ENCODE measurements at places on chromosomes 6 and 20.

DNA sequence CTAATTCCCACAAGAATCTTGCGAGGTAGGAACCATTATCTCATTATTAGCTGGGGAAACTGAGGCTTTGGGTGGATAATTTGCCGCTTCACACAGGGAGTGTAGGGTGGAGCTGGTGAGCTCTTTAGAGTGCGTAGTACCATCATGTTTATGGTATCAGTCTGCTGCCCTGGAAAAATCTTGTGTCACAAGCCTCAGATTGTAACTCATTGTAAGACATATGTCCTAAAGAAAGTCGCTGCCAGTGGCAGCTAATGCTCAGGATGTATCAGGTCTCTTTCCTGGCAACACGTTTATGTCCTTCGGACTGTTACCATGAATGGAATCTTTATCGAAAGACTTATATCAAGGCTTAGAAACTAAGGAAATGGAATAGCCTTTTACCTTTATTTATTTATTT, 1.9 kb downstream of the ZFAND3 start:
- no peak for DNase-seq

- DNase-seq, result no peak
Measured at GRCh38 chr6:166624275-166624674, 2.8 kb downstream of the RPS6KA2 start.

DNA sequence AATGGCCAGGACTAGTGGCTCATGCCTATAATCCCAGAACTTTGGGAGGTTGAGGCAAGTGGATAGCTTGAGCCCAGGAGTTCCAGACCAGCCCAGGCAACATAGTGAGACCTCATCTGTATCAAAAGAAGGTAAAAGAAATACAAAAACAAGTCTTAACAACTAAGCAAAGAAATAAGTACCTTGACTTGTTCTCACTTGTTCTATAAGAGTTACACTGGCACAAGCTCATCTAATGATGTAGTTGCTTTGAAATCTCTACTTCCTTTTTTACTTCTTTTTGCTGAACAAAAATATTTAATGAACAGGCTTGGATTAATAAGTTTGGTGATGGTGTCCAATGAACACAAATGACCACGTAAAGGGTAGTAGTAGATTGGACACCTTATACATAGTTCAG, 72.2 kb downstream of the SGK1 start:
- DNase-seq, result no peak

GRCh38 chr6:130965656-130966055, 97.4 kb downstream of the EPB41L2 start:
- no peak for DNase-seq

DNA sequence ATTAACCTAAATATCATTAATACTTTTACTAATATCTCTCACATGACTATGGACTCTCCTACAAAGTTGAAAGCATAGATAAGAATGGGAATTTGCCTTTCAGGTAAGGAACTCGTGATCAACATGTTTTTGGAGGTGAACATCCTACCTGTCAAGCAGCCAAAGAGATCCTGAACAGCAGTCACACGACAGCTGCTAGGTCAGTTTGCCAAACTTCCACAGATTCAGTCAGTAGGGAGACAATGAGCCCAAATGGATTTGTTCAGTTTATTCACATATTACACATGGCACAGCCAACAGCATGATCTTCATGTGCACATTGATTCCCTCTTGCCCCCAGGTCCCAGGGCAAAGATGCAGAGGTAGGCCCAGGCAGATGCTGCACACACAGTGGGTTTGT, 86.1 kb upstream of the LOC128125822 start:
- DNase-seq, result no peak

DNA sequence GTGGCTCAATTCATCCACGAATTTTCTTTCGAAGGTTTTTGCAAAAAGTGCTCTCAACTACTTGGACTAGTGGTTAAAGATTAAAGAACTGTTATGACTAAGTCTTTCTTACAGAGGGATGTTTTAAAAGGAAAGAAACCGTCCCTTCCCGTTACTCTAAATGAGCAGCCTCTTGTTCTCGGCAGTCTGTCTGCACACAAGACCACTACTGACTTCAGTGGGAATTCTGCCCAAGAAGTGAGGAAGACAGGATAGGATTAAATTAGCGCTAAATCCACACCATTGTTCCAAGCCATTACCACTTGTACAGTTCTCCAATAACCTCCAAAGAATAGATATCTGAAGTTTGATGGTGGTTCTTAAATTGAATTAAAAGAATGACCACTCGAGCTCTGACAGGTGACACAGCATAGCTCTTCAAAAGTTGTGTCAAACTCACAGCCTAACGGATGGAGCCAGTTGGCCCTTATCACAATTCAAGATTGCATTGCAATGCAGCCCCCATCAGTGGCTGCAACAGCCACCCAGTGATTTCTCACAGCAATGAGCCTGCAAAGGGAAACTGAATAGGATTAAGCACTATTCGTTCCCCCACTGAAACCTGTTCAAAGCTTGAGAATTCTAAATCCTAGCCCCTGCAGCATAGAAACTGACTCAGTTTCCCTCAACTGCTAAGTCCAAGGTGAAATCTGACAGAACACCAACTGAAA, 1.8 kb downstream of the EPB41L2 start:
- no peak for DNase-seq

- no peak for DNase-seq
Measured at GRCh38 chr6:19325335-19325789, 511.8 kb upstream of the ID4 start.

GRCh38 chr6:151323791-151324487, 67.4 kb downstream of the ZBTB2 start:
- DNase-seq, result peak; percentile 65

DNA sequence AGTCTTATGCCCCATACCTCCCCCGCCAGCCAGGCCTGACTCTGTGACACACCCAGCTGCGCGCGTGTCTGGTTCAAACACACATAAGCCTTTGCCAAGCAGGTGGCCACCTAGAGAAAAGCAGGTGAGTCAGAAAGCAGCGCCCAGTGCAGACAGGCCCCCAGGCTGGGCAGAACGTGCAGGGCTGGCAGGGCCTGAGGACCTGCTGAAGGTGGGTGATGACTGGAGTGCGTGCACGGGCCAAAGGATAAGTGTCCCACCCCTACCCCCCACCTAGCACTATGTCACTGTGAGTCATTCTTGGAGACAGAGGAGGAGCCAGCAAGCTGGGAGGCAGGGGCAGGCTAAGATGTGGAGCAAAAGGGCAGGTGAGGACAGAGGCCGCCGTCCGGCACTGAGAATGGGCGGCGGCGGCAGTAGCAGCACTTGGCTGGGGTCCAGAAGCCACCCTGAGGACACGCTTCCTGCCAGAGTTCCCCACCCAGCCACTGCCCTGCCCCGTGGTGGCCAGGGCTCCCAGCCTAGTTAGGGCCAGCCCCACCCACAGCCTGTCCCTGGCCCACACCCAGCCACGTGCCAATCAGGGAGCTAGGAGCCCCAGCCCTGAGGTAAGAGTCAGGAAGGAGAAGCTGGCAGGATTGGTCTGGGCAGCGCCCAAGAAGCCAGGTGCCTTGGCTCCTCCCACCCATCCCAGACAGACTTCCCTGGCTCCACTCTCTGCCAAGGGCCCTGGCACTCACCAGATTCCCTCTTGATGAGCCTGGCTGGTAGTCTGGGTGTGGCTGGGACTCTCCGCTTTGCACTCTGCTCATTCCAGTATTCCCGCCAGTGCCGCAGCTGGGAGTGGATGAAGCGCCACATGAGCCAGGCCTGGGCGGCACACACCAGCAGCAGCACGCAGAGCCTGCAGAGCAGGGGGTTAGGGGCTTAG, 72.7 kb downstream of the TRAM2 start:
- no peak for DNase-seq

DNA sequence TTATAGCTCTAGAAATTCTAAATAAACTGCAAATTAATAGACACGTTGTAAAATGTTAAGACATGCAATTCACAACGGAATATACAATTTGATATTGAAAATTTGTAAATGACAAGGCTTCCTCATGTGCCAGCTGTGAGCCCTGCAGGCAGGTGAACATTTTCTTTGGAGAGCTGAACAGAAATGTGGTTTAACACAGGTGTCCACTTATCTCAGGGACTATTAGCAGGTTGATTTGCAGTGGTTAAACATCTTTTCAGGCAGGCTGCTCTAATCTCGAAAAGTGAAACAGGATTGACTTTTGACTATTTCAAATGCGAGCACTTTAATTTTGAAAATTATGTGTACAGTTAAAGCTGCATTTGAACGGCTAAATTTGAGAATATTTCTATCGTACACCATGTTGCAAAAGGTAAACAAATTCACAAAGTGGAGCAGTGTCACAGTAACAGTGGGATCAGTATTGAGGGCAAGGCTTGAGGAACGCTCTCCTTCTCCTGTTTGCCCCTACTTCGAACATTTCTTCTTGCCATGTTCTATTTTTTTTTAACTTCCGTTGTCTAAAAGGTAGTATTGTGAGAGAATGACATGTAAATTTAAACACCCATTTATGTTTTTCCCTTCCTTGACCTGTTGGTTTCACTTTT, 210.8 kb downstream of the CDKAL1 start:
- no peak for DNase-seq

- peak; percentile 64 for DNase-seq
Measured at GRCh38 chr6:117482240-117483003, at the start of gene DCBLD1. Gene DCBLD1 (plus strand): TSS chr6:117482674. CDS start chr6:117482782, 108 bp downstream.

- DNase-seq, result no peak
Measured at GRCh38 chr6:137724018-137724403, 143.0 kb upstream of the TNFAIP3 start.

Measured in stimulated activated naive CD8-positive, alpha-beta T cell treated with anti-CD3 and anti-CD28 coated beads, Interleukin-15, amount 100 ng/mL, for 72 hours (primary cell).